Suppressor macrophage treated with lipopolysaccharide for 1 hour (primary cell): ENCODE measurements at places on chromosomes 1 and 21.
A peak's percentile ranks its signal among the peaks of the same experiment; 100 is the strongest.

DNA sequence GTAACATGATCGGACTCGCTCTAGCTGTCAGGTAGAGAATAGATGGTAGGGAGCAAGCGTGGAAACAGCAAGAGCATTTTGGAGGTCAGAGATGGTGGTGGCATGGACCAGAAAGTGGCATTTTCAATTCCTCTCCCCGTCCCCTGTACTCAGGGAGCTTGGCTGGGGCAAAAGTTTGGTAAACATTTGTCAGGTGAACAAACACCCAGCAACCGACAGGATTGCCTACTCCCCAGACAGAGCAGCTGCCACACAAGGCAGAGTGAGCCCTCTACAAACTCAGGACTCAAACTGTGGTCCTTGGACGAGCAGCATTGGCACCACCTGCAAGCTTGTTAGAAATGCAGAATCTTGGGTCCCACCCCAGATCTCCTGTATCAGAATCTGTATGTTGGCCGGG lies 14.3 kb downstream of the PTAFR start:
- no peak for DNase-seq

GRCh38 chr21:32412162-32413014 lies at the start of gene EVA1C:
Gene EVA1C, plus strand, starts transcription at chr21:32412706. Its CDS starts 148 bp downstream, at chr21:32412854.
- peak; percentile 67 for DNase-seq

- DNase-seq = peak; percentile 71
Observed at GRCh38 chr1:243452092-243452491, 196.3 kb downstream of the SDCCAG8 start.

DNA sequence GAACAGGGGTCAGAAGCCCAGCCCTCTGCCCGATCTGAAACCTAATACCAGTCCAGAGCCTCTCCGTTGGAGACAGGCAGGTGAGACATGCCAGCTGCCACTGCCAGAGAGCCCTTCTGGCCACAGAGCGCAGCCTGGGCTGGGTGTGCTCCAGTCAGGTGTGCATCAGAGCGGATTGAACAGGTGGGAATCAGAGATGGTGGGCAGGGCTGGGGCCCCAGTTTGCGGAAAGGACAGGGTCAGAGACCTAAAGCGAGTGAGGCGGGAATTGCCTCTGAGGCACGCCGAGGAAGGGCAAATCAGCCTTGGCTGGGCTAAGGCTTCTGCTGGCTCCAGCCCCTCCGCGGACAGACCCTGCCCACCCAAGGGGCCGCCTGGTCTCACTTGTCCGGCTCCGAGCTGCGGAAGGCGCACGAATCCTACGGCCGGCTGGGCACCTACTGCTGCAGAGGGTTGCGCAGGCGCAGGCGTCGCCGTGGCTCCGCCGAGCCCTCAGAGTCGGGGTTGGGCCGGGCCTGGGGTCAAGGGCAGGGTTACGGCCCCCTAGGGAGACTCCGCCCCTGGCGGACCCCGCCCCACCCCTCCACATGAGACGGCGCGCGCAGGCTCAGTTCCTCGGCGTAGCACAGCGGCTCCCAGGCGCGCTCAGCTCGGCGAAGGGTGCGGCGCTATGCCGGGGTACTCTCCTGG lies 10.3 kb downstream of the CPLANE2 start:
- DNase-seq = no peak

- no peak for DNase-seq
Observed at GRCh38 chr1:165738794-165739193, 29.9 kb downstream of the TMCO1 start.

DNA sequence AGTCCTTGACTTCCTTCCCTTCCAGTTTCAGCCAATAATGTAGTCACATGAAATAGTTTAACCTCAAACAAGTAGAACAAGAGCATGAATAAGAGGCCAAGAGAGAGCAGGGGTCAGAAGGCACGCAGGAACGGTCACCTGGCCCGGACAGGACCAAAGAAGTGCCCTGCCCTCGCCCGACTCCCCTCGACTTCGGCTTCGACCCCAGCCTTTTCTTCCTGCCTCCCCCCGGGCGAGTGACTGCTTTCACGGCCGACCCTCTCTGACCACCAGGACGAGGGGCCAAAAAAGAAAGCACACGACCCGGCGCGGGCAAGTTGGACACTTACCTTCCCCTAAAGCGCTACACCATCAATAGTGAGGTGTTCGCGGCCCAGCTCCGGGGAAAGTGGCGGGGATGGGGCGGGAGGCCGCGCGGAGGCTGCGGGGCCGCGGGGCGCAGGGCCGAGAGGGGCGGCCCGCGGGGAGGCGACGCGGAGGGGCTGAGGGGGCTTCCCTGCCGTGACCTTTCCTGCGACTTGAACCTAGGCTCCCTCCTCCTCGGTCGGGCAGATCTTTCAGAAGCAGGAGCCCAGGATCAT lies 519 bp downstream of the RERE start:
- peak; percentile 36 for DNase-seq

- DNase-seq = no peak
Observed at GRCh38 chr1:2502661-2503553, 23.5 kb downstream of the PANK4 start.

- DNase-seq = no peak
Observed at GRCh38 chr1:183837062-183837461, 32.1 kb downstream of the RGL1 start.

GRCh38 chr1:66730462-66730861 lies 21.8 kb upstream of the DYNLT5 start:
- DNase-seq = no peak

- no peak for DNase-seq
Observed at GRCh38 chr1:49677706-49678105, 346.0 kb downstream of the AGBL4 start.

GRCh38 chr1:233725423-233725822 lies 111.5 kb downstream of the KCNK1 start:
- DNase-seq = no peak

DNA sequence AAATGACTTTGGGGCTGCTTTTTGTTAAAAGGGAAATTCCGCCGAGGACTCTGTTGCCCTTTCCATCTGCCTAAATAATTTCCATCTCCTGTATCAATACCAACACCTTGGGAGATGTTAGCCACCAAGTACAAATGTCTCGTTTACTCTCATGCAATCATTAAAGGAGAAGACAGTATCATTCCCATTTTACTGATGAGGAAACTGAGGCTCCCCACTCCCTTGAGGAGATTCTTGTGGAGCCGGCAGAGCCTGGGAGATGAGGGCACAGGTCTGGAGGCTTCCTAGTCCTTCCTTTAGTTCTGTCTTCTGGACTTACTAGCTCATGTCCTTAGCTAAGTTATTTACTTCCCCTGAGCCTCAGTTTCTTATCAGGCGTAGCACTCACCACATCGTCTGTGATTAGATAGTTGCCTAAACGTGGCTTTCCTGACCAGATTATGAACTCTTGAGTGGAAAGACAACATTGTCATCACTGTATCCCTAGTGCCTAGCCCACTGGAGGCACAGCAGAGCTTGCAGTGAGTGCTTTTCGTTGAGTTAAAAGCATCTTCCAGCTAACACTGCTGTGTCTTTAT lies 81.6 kb downstream of the ADSS2 start:
- no peak for DNase-seq

- no peak for DNase-seq
Observed at GRCh38 chr1:81874461-81874860, 73.7 kb downstream of the ADGRL2 start.

DNA sequence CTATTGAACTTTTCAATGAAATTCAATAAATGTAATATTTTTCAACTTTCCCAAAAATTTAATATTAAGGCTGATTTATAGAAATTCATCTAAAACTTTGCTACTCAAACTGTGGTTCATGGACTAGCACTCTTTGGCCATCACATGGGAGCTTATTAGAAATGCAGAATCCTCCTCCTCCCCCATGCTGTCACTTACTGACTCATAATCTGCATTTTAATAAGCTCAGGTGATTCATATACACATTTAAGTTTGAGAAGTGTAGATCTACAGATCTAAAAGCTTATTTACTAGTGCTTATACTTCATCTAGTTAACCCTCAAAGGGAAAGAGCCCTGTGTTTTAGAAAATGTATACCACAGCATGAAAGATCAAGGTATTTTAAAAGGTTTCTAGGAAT lies 84.3 kb downstream of the HS2ST1 start:
- DNase-seq = no peak

DNA sequence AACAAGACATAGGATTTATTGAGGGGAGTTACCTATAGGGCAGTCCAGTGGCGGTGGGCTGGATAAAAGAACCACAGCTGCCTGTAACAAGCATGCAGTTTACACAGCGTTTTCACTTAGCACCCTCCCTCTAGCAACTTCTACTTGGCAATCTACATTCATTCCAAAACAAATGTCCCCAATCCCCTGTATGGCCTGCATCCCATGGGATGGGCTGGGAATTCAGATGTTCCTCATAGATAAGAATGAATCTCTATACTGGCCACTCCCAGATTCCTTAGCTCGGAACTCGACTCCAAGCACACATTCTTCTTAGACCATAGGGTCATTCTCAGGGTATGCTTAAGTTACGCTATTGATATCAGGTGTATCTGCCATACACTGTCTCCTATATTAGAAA lies 33.3 kb downstream of the PCP4 start:
- DNase-seq = no peak

DNA sequence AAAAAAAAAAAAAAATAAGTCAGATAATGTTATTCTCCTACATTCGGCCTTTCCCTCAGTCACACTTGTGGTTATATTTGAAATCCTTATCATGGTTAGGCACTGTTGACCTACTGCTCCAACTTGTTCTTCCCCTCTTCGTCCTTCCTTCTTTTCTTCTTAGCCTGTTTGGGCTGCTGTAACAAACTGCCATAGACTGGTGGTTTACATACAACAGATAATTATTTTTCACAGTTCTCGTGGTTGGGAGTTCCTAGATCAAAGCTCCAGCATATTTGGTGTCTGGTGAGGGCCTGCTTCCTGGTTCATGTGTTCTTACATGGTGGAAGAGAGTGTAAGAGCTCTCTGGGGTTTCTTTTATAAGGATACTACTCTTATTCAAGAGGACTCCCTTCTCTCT lies 73.4 kb downstream of the RABGAP1L start:
- no peak for DNase-seq

DNA sequence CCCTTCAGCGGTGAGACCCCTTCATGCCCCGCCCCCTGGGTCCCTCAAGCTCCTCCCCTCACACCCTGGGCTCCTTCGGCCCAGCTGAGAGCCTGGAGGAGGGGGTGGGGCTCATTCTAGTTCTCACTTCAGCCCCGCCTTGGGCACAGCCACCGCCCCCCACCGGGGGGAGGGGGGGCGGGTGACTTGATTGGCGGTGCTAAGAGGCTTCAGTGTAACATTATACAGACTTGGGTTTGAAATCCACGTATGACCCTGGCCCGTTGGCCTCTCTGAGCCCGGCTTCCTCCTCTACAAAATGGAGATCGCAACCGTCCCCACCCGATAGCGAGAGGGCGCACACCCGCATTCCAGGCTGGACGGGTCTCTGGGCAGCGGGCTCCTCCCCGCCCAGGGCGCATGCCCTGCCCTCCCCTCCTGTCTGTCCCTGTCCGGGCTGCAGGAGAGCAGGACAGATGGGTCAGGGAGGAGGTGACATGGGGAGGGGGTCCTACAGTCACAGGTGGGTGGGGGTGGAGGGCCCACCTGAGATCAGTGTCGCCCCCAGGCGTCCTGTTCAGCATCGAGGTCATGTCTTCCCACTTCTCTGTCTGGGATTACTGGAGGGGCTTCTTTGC lies 5.1 kb downstream of the CLCNKB start:
- DNase-seq = no peak

GRCh38 chr1:90854397-90854924 lies 137.4 kb upstream of the BARHL2 start:
- DNase-seq = no peak

GRCh38 chr1:45122724-45123123 lies 83.7 kb downstream of the ZSWIM5 start:
- DNase-seq = no peak

DNA sequence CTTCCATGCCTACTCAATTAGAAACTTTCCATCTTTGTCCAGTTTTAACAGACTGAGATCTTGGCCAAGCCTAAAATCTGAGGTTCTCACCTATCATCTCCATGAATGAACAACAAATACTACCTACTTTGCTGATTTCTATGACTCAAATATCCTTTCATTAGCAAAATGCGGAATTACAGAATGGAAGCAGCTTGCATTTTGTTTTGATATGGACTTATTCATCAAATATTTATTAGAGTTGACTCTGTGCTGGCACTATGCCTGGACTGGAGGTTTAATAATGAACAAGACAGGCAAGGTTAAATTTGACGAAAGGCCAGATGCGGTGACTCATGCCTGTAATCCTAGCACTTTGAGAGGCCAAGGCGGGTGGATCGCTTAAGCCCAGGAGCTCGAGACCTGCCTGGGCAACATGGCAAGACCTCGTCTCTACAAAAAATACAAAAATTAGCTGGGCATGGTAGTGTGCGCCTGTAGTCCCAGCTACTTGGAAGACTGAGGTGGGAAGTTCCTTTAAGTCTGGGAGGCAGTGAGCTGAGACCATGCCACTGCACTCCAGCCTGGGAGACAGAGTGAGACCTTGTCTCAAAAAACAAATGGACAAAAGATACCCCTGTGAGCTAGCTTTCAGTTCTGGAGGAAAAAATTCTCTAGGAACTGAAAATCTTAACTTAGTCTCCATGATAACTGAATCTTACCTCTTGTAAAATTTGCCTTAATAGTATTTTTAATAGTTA lies 29.4 kb upstream of the SOD1 start:
- DNase-seq = no peak

DNA sequence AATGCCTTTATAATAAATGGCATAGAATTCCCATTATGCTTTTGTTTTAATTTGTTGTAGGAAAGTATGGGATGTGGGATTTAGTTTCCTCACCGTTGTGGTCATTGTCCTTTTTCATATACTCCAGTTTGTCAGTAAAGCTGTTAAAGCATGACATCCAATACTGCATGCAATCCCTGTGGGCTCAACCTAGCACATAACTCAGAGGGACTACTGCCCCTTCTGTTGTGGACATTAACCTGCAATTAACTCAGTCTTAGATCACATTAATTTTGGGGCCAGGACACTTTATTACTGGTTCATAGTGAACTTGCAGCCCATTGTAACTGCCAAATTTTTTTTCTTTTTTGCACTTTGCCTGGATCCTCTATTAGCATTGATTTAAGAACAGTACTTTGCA lies 112.5 kb downstream of the DNM3 start:
- no peak for DNase-seq

GRCh38 chr1:109535481-109535880 lies 4.2 kb upstream of the GPR61 start:
- no peak for DNase-seq

DNA sequence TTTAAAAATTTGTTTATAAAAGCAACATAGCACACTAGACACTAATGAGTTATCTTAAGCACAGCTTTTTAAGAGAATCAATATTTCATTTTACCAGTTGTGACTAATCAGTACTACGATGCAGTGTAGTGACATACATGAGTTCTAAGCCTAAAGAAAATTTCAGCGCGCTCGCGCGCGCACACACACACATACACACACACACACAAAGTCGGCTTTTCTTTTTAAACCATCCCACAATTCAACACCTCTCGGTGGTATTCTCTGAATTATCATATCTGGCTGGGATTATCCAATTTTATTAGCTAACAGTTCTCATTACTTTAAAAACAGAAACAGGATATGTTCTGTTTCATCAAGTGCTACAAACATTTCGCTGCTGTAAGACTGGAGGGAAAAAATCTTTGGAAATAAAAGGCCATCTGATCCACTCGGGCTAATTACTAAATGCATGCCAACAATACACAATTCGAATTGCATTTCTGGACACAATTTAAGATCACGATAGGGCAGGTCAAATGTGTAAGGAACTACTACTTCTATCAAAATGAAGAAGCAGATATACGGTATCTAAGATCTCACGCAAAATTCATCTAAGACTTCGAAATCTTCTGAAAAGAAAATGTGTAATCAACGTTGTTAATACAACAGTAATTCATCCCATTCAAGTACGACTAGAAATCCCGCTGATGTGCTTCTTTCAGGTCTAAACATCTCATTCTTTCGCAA lies 1.2 kb downstream of the TUT4 start:
- DNase-seq = peak; percentile 40

- DNase-seq = no peak
Observed at GRCh38 chr21:44255511-44255981, 6.2 kb downstream of the DNMT3L start.
